ENCODE measurements at places on chromosomes 12 and 14. TPM values are rescaled to one million over a fixed set of nuclear protein-coding genes. Genes with fewer than 3 reads are reported as not detected.

CD163L1 gene
- under 0.01 TPM for total RNA-seq

PGF gene
- under 0.01 TPM for total RNA-seq

ATG101 gene
- 35.8 TPM for total RNA-seq

OLR1 gene
- not detected for total RNA-seq

HCAR1 gene
- 0.27 TPM for total RNA-seq

LHX5 gene
- total RNA-seq = not detected

PLCZ1 gene
- not detected for total RNA-seq

DPPA3 gene
- not detected for total RNA-seq

RNF212B gene
- not detected for total RNA-seq

DEPDC4 gene
- total RNA-seq = 0.27 TPM

TMTC1 gene
- total RNA-seq = 0.27 TPM

DNA sequence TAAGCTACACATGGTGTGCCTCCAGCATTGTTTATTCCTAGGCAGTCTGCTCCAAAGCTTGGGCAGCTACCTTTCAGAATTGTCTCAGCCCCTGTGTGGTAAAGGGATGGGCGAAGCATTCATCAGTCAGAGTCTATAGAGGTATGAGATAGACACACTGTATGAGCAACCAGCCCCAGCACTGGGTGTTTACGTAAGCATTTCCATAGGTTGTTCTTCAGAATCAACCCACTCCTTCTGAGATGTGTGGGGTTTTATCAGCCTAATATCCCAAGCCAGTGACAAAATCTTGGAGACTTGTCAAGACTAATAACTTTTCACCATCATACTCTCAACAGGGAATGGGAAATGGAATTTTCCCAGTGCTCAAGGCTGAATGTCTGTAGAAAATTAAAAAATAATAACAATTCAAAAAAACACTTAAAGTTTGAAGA, 98.2 kb downstream of the BTG1 start:
- no peak for DNase-seq

DNA sequence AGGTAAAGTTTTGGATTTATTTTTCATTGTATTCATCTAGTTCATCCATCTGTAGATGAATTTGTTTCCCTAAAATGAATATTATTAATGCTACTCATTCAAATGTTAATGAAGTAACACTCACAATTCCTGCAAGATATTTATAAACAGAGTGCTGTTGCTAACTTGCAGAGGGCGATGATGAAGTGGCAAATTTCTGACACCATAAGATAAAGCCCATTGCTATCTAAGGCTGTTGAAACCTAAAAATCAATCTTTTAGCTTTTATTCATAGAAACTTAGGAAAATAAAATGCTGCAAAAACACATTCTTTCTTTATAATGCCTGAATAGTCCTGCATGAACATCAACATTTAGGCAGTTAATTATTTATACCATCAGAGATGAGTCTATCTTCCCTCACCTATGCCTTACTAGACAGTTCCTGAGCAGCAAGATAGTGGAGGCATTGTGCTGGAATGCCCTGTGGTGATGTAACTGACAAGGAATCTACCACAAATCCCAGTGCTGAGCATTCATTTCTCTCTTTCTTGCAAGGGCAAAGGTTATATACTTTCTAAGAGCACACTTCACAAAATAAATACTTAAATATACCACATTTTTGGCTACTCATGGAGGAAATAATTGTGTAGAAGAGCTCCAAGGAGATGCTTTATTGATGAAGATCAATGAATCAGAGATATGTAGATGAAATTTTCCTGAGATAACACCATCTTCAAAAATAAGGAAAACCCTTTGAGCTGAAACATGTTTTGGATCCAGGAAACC, 57.6 kb downstream of the LMNTD1 start:
- no peak for DNase-seq

DNA sequence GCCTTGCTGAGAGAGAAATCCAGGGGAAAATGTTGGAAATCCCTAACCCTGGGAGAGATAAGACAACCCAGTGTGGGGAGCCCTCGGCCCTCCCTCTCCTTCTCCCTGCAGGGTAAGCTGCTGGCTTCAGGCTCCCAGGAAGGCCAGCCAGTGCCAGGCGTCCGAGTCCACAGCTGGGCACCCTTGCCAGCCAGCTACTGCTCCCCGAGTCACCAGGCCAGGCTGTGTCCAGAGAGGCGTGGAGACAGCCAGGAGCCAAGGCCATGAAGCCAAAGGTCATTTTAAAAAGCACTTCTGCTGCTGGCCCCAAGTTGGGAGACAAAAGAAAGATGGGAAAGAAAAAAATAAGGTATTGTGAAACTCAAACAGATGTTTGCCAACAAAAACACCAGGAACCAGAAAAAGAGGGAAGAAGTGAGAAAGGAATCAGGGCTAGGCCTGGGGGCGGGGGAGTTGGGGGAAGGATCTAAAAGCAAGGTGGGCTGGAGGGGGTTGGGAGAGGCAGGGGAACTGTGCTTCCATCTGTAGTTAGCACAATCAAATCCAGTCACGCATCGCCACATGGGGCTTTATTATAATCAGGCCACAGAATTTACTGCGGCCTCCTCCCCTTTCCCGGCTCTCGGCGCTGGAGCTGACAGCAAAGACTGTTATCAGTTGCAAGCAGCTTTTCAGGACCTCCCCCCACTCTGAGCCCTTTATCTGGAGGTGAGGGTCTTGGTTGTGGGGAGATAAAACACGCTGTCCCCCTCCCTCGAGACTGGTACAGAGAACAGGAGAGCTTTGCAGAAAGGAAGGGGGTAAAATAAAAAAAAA, 33.5 kb downstream of the RBM19 start:
- DNase-seq = no peak

DNA sequence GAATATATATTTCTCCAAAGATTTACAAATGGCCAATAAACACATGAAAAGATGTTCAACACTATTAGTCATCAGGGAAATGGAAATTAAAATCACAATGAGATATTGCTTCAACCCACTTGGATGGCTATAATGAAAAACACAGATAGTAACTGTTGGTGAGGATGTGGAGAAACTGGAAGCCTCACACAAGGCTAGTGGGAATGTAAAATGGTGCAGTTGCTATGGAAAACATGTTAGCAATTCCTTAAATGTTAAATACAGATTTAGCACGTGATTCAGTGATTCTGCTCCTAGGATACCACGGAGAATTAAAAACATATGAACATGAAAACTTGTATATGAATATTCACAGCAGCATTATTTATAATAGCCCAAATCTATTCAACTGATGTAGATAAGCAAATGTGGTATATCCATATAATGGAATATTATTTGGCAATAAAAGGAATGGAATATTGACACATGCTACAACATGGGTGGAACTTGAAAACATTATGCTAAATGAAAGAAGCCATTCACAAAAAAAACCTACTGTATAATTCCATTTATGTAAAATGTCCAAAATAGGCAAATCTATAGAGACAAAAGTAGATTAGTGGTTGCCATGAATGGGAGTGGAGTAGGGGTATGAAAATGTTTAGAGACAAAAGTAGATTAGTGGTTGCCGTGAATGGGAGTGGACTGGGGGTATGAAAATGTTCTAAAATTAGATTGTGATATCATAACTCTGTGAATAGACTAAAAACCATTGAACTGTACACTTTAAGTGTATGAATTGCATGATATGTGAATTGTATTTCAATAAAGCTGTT, 227.1 kb upstream of the DDHD1 start:
- no peak for DNase-seq

DNA sequence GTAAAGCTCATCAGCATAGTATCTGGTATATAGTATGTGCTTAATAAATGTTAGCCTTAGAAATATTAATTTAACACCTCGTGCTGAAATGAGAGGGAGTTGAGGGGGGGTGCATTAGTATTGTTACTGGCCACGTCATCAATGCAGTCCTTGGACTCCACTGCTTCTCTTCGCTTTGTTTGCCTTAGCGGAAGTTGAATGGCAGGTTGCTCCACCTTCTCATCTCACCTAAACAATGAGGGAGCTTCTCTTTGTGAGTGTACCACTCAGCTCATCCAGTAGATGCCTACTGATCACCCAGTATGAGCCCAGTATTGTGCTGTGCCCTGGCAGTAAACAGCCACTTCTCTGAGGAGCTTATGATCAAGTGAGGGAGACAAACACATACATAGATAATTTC, 4.5 kb downstream of the TMEM117 start:
- DNase-seq = no peak

DNA sequence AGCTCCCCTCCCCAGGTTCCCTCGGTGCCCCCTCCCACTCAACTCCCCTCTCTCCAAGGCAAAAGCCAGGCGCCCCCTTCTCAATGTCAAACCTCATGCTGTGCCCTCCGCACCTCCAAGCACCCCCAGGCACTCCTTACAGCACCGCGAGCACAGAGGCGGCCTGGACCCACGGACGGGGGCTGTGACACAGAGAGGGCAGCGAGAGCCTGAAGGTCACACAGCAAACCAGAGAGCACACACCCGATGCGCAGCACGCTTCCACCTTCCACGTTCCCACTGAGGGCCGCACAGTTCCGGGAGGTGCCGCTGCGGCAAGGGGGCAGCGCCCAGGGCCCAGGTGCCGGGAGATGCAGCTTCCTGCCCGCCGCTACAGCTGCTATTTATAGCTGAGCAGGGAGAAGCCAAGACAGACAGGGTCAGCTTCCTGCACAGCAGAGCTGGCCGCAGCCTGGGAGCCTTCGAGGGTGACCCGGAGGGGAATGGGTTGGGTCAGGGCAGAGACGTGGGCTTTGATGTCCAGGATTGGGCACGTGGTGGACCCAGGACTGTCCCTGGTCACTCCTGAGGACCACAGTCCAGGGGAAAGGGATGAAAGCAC, 12.9 kb downstream of the NCOR2 start:
- no peak for DNase-seq

- peak; percentile 34 for DNase-seq
Observed at GRCh38 chr14:104370256-104370870, 209.2 kb upstream of the C14orf180 start.

- DNase-seq = no peak
Observed at GRCh38 chr14:91753501-91754128, 21.7 kb upstream of the CATSPERB start.

DNA sequence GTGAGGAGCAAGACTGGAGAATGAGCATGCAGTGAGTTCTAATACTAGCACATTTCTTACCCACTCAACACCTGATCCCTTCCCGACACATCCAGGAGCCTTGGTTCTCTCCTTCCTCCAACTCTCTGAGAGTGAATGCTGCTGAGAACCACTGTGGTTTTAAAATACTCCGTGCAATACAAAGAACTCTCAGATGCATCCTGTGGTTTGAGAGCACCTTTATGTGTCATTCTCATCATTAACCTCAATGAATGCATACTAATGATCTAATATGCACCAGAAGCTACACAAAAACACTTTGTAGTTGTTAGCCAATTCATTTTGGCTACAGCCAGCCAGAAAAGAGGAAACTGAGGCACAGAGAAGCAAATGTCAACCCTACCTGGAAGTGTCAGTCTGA, 87.6 kb downstream of the GALNT8 start:
- no peak for DNase-seq

DNA sequence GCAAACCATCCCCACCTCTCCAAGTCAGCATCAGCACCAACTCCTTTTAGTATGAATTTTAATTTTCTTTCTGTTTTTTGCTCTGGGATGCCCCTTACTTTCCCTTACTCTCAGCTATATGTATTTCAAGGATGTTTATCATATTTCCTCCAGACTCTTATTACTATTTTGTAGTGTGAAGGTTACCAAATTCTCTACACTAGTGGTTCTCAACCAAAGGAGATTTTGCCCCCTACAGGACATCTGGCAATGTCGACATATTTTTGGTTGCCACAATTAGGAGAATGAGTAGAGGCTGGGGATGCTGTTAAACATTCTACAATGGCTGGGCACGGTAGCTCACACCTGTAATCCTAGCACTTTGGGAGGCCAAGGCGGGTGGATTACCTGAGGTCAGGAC, 29.1 kb upstream of the SOS2 start:
- DNase-seq = peak; percentile 42

DNA sequence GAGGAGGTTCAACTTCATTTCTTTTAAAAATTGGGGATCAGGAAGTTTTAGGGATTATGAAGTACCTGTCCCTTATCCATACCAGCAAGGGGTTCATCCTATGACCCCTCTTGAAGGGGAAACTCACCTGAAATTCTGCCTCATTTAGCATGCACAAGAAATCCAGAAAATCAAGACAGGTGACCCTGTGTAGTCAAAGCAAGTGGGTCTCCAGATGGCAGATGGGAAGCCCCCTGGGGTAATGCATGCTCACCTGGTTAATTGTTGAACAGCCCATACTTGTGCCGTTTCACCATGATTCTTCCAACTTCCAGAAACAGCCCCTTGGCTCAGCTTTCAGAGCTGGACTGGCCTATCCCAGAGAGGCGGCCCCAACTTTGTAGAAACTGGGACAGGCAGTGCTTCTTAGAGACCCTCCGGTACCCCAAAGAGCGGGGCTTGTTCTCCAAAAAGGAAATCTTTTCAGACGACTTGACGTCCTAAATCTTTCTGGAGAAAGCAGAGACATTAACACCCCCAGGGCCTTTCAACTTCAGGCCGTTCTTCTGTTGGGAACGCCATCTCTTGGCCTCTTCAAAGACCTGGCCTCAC, 66.3 kb upstream of the ESRRB start:
- no peak for DNase-seq

- no peak for DNase-seq
Observed at GRCh38 chr12:112861284-112861683, 45.5 kb upstream of the OAS1 start.

DNA sequence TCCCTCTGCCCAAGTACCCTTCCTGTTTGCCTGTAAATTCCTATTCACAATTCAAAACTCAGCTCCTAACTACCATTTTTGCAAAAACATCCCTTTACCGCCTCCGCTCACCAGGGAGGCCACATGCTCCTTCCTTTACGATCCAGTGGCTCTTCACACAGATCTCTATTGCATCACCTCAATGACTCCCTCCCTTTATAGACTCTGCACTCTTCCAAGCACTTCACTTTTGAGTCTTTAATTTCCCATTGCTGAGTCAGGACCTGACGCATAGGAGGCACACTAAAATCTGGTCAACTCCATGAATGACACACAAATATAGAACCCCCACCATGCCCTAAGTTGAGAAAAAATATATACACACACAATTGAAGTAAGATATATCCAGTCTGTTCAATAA, 45.9 kb downstream of the PPP1R13B start:
- no peak for DNase-seq

- no peak for DNase-seq
Observed at GRCh38 chr12:3992945-3993344, 119.7 kb upstream of the PARP11 start.

GRCh38 chr12:64944966-64945365, 120.5 kb downstream of the TBC1D30 start:
- DNase-seq = no peak

- no peak for DNase-seq
Observed at GRCh38 chr14:88533064-88533602, 21.7 kb downstream of the PTPN21 start.

GRCh38 chr12:41619705-41620104, 431.6 kb downstream of the PDZRN4 start:
- no peak for DNase-seq

All from hematopoietic multipotent progenitor cell (in vitro differentiated cells).